T-helper 17 cell (primary cell): ENCODE measurements at places on chromosomes 2 and 18.
A peak's percentile ranks its signal among the peaks of the same experiment; 100 is the strongest.

GRCh38 chr2:120952318-120952717 lies 216.7 kb downstream of the GLI2 start:
- DNase-seq, result no peak

DNA sequence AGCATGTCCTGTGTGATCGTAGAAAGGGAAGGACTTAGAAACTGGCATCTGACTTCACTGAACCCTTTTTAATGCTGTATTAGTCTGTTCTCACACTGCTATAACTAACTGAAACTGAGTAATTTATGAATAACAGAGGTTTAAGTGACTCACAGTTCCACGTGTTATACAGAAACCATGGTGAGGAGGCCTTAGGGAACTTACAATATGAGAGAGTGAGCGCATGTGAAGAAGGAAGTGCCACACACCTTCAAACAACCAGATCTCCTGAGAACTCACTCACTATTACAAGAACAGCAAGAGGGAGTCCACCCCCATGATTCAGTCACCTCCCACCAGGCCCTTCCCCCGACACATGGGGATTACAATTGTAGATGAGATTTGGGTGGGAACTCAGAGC lies 811.3 kb downstream of the CPS1 start:
- no peak for DNase-seq

DNA sequence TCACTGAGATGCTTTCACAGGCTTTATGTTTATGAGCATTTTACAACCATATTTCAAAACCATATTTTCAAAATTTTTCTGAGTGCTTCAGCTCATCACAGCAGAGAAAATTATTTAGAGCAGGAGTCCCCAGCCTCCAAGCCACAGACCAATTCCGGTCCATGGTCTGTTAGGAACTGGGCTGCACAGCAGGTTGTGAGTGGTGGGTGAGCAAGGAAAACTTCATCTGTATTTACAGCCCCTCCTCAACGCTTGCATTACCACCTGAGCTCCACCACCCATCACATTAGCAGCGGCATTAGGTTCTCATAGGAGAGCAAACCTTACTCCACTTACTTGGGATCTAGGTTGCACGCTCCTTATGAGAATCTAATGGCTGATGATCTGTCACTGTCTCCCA lies 165.6 kb downstream of the SEPTIN10 start:
- no peak for DNase-seq

GRCh38 chr2:239648607-239649006 lies 247.8 kb upstream of the HDAC4 start:
- DNase-seq, result no peak

DNA sequence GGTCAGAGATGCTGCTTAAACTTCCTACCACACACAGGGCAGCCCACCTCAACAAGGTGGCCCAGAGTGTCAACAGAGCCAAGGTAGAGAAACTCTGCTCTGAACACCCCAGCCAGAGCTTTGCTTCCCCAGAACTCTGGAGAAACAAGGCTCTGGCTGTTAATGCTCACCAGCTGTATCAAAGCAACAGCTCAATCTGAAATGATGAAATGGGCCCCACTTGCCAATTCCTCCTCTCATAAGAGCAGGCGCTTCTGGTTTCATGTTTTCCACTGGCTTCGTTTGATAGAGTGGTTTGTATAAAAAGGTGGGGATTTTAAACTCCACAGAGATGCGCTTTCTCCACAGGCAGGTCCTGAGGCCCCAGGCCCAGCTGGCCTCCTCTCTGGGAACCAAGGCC lies 60.9 kb upstream of the TFCP2L1 start:
- no peak for DNase-seq

GRCh38 chr2:32755666-32756065 lies 127.8 kb downstream of the TTC27 start:
- DNase-seq, result no peak

DNA sequence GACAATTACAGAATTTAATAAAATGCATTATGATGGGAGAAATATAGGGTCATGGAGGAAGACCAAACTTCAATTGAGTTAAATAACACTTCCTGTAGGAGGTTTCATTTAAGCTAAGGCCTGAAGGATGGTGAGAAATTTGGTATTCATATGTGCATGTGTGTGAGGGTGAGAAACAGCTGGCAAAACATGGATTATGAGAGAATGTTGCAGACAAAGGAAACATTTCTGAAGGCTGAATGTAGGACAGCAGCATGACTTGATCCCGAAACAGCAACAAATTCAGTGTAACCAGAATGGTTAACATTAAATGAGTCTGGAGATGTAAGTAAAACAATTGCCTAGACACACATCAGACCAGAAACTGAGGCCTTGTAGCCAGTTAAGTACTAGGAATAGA lies 630.8 kb downstream of the NR4A2 start:
- DNase-seq, result no peak

DNA sequence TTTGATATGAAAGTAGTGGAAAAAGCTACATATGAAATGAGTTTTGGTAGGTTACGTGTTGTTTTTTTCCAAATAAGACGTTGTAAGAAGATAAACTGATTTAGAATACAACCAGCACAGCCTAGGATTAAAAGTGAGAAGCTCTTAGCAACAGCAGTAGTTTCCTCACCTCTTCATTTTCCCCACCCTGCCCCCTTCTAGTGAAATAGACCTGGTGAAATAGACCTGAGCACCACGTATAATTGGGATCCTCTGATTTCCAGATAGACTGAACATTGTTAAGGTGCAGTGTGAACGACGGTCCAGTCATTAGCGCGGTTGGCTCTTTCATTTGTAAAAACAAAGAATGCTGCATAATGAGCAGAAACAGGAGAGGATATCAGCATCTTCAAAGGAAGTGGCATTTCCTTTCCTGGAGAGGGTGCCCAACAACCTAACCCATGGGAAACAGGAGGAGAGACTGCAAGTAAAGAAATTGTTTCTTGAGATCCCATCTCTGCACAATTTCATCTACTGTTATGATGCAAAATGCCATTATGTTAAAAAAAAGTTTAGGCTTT lies 114.3 kb downstream of the FIGN start:
- DNase-seq, result no peak

- peak; percentile 19 for DNase-seq
Observed at GRCh38 chr2:20868377-20868776, 45.5 kb upstream of the LDAH start.
